Thyroid gland (tissue), 4 donors: ENCODE measurements at places on chromosomes 7 and 10.

DNA sequence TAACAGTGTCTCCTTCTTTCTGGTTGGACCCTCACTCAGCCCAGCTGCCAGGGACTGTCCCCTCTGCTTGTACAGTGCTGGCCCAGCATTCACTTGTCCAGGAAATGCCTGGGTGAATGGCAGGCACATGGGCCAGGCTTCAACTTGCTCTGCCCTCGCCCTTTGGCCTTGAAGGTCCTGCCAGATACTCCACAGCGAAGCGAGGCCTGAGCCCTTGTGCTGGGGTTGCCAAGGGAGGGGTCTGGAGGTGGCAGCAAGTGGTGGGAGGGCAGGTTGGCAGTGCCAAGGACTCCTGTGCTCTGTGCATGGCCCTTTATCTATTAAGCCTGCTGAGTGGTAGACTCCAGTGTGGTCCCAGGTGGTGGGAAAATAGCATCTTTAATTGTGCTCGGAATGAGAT is 75.7 kb downstream of the CDH23 start:
- H3K36me3 ChIP-seq, result no peaks in the 10 kb centered on the region
- DNase-seq, result no peak
- no peaks in the 10 kb centered on the region for H3K4me1 ChIP-seq
- H3K4me3 ChIP-seq, result no peak overlapping the region
- H3K27ac ChIP-seq, result no peak overlapping the region
- no peaks in the 10 kb centered on the region for H3K27me3 ChIP-seq

DNA sequence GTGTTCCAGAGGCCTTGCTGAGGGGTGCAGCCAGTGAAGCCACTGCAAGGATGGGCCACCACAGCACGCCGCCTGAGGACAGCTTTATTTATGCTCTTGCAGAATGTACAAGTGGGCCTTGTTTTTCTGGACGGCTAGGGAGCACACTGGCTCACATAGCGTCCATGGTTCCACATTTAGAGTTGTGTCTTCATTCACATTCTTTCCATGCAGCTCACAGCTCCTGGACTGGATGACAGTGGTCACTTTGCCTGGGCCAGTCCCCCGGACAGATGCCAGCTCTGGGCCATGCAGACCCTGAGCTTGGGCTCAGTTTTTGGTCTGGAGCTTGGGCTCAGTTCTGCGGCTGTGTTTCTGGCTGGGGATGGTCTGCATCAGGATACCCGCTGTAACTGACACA is 2.6 kb upstream of the C10orf71 start:
- H3K4me3 ChIP-seq, result no peak overlapping the region
- DNase-seq, result no peak
- no peaks in the 10 kb centered on the region for H3K27me3 ChIP-seq
- H3K27ac ChIP-seq, result no peak overlapping the region
- no peaks in the 10 kb centered on the region for H3K36me3 ChIP-seq
- H3K4me1 ChIP-seq, result peaks cover 5% of the 10 kb centered on the region

DNA sequence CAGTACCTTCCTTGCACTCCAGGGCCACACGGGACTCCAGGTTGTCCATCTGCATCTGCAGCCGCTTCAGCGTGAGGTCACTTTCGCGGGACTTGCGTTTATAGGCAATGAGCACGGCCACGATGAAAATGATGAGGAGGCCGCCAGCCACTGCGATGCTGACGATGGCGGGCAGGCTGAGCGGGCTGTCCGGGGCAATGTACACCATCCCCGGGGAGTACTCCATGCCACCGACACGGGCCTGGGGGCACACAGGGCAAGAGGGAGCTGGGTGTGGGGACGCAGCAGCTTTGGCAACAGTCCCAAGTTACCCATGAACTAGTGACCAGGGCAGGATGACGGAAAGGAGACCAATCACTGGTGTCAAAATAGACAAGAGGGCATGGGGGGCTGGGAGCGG is 396.6 kb downstream of the PLXNA4 start:
- no peaks in the 10 kb centered on the region for H3K4me1 ChIP-seq
- no peaks in the 10 kb centered on the region for H3K27me3 ChIP-seq
- no peak overlapping the region for H3K27ac ChIP-seq
- no peak for DNase-seq
- no peaks in the 10 kb centered on the region for H3K36me3 ChIP-seq

GRCh38 chr7:1503390-1503789 is 799 bp downstream of the INTS1 start:
- no peak for DNase-seq
- H3K27ac ChIP-seq, result no peak overlapping the region
- H3K4me3 ChIP-seq, result peak overlapping the region; percentile 93
- no peaks in the 10 kb centered on the region for H3K27me3 ChIP-seq
- peaks cover 9% of the 10 kb centered on the region for H3K4me1 ChIP-seq

DNA sequence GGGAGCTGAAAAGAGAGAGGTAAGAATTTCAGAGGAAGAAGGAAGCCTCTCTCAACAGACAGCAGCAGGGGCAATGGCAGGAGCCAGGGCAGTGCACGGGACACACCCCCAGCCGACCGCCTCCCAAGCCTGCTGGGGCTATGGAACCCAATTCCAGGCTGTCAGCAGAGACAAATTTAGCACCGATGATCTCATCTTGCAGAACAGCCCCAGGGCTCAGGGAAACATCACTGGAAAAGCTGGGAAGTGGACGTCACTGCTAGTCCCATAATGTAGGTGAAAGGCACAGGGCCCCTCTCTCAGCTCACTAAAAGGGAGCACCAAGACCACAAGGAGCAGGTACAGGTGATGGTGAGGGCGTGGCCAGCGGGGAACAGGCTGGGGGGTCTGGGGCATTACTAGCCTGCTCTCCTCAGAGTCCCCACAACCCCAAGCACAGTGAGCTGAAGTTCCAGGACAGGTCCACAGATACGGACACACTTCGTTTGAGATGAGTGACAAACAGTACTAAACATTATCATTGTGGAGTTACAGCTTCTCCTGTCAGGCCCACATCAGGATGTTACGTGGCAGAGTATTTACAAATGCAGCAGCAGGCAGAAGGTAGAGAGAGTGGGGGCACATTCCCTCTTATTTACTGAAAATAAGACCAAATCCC is 103.7 kb downstream of the PLXNA4 start:
- DNase-seq, result no peak
- no peak overlapping the region for H3K27ac ChIP-seq
- no peaks in the 10 kb centered on the region for H3K36me3 ChIP-seq
- no peaks in the 10 kb centered on the region for H3K4me1 ChIP-seq

DNA sequence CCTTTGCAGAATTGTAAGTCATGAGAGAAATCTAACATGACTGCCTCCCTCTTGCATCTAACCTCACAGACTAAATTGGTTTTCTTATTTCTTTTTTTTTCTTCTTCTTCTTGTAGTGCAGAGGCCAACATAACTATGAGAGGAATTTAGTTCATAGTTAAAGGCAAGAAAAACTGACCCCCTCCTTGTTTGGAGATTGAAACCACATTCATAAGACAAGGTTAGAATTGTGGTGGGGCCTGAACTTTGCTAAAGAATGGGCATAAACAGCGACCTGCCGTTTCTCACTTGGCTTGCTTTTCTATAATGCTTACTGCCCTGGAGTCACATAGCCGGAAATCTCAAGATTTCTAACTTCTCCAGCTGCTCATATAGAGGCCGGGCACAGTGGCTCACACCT is 2.4 kb upstream of the POLM start:
- no peak overlapping the region for H3K27ac ChIP-seq
- peaks cover 5% of the 10 kb centered on the region for H3K36me3 ChIP-seq
- H3K4me1 ChIP-seq, result peaks cover 12% of the 10 kb centered on the region

DNA sequence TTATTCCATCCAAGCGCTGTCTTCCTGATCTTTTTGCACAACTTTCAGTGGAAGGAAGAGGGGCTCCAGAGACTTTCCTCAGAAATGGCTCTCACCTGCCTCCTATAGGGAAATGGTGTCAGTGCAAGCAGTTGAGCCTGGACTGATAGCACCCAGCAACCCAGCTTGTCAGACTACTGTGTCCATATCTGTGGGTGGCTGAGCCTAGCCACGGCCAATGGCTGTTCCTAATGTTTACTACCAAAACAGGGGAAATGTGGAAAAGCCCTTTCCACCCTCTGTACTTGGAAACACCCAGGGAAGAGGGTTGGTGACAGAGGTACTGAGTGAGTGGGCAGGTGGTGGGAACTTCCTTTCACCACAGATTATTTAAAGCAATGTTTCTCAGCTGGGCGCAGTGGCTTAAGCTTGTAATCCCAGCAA is 4.3 kb upstream of the YKT6 start:
- H3K4me3 ChIP-seq, result no peak overlapping the region
- H3K36me3 ChIP-seq, result no peaks in the 10 kb centered on the region
- peaks cover 2% of the 10 kb centered on the region for H3K4me1 ChIP-seq
- no peak overlapping the region for H3K27ac ChIP-seq
- H3K27me3 ChIP-seq, result no peaks in the 10 kb centered on the region
- DNase-seq, result peak; percentile 36

DNA sequence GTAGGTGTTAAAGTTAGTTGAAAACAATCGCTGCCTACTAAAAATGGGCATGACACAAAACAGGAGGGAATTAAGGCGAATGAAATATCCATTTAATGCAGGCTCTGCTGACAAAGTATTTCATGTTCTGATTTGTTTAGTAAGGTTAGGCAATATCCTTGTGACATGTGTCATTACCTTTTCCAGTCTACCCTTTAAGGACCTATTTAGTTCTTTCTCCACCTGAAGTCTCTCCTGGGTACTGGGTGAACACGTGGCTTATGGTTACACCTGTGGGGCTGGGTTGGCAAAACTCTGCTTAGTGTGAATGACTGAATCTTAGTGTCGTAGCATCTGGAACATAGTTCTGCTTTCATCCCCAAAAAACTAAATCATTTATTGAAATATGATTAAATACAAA is 313.5 kb downstream of the CCDC3 start:
- peaks cover 8% of the 10 kb centered on the region for H3K4me1 ChIP-seq
- no peak overlapping the region for H3K27ac ChIP-seq
- no peaks in the 10 kb centered on the region for H3K36me3 ChIP-seq

GRCh38 chr10:100715445-100716385 is 29.7 kb upstream of the PAX2 start:
- DNase-seq, result no peak
- H3K36me3 ChIP-seq, result no peaks in the 10 kb centered on the region
- H3K27ac ChIP-seq, result no peak overlapping the region
- no peak overlapping the region for H3K4me3 ChIP-seq

GRCh38 chr7:128125816-128126215 is 94.6 kb upstream of the LRRC4 start:
- H3K27ac ChIP-seq, result no peak overlapping the region
- DNase-seq, result no peak
- H3K4me1 ChIP-seq, result no peaks in the 10 kb centered on the region
